ENCODE measurements at places on chromosomes 12 and 14.
A peak's percentile ranks its signal among the peaks of the same experiment; 100 is the strongest.

- DNase-seq = no peak
These were observed 196.6 kb downstream of the EGLN3 start for GRCh38 chr14:33754261-33754660.

DNA sequence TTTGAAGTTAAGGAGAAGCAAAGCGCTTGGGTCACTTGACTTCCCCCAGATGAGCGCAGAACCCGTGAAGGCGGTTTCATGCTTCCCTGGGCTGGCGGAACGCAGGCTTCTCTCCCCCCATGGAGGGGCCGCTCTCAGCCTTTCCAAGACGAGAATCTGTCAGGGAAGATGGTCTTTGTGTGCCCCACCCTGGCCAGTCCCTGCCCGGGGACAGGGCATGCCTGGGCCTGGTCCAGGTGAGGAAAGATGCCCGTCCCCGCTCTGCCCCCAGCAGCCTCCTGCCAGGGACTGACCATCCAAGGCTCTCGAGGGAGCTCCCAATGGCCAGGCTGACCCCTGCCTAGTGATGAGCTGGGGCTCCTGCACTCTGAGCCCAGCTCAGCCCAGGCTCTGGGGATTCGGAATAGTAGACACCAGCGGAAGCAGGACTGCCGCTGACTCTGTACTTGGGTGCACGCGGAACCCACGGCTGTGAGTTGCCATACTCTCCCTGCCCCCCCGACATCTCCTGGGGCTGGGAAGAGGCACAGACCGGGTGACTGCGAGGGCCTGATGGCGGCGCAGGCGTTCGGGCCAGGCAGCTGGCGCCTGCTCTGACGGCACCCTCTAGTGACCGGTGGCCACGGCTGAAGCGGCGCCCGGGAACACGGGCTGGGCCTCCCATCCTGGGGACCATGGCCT is 142.2 kb upstream of the FKBP4 start:
- no peak for DNase-seq

- DNase-seq = peak; percentile 60
These were observed 82.6 kb upstream of the TRAF3 start for GRCh38 chr14:102694530-102695166.

- no peak for DNase-seq
These were observed 6.7 kb downstream of the CIT start for GRCh38 chr12:119870457-119870856.

- DNase-seq = no peak
These were observed 108.5 kb downstream of the SCARB1 start for GRCh38 chr12:124754949-124755800.

DNA sequence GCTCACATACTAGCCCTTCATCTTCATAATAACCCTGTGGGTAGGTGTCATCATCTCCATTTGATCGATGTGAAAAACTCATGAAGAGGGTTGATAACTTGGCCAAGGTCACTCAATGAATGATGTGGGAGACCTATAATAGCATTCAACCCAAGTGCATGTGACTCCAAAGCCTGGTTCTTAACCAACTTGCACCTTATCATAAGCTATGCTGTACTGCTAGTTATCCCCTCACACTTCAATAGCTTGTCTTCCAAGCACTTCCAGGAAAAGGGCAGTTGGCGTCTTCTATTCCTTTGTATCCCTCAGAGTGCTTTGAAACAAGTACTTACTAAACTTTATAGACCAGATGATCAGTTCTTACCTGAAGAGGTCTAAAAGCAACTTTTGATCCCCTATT is 15.2 kb downstream of the VIPAS39 start:
- DNase-seq = no peak

GRCh38 chr12:117118838-117119591 is 19.8 kb upstream of the TESC start:
- no peak for DNase-seq

DNA sequence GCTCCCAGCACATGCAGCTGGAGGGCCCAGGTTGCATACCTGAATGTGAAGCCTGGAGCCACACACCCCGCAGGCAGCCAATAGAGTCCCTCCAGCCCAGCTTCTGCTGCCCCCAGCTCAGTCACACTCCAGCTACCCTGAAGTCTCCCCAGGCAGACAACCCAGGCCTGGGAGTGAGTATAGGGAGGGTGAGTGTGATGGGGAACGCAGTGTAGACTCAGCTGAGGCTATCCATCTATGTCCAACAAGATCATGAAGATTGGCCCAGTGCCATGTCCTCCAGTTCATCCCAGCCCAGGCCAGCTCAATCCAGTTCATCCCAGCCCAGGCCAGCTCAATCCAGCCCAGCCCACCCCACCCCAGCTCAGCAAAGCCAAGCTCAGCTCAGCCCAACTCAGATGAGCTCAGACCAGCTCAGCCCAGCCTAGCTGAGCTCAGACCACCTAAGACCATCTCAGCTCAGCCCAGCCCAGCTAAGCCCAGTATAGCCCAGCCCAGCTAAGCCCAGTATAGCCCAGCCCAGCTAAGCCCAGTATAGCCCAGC is 330.4 kb downstream of the TMEM121 start:
- DNase-seq = no peak

All from stimulated activated naive CD8-positive, alpha-beta T cell treated with anti-CD3 and anti-CD28 coated beads, Interleukin-15, Interleukin-2, amounts not matched to agents 100 U/mL and 50 U/mL, for 24 hours (primary cell).